Right renal cortex interstitium (tissue), 3 donors: ENCODE measurements at places on chromosomes 6 and 20.

GRCh38 chr6:135796643-135797305, 54.7 kb upstream of the PDE7B start:
- no peak for DNase-seq

- DNase-seq: no peak
Measured at GRCh38 chr6:21610341-21610740, 16.8 kb downstream of the SOX4 start.

DNA sequence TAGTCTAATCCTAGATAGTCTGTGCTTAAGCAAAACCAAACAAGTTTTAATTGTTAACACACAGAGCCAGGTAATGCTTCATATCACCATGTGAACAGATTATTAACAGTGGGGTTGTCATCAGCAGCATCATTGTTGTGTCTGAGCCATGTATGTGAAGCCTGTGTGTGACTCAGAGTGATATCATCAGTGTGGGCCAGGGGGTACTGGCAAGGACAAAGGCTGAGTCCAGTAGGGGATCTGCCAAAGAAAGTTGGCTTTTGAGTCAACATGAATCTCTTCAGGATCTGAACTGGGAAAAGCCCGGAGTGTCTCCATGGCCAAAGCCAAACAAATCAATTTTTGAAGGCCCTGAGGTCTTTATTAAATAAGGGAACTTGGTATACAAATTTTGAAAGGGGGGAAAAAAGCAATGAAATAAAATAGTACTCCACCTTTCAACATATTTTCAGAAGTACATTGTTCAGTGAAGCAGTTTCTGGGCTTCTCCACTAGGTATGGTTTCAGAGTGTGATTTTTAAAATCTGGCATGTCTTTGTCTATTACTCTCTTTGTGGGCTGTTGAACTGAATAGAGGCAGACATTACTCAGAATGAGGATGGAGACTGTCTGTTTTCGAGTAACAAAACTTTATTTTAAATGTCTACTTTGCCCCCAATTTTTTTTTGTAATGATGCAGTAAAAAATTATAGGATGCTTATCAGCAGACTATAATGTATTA, 444.2 kb upstream of the JAG1 start:
- no peak for DNase-seq

DNA sequence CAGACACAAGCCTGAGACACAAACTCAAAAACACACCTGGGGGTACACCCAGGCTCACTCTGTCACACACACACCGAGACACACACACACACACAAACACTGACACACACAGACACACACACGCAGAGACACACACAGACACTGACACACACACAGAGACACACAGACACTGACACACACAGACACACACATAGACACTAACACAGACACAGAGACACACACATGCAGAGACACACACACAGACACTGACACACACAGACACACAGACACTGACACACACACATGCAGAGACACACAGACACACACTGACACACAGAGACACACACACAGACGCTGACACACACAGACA, 14.4 kb upstream of the ABHD16B start:
- no peak for DNase-seq

DNA sequence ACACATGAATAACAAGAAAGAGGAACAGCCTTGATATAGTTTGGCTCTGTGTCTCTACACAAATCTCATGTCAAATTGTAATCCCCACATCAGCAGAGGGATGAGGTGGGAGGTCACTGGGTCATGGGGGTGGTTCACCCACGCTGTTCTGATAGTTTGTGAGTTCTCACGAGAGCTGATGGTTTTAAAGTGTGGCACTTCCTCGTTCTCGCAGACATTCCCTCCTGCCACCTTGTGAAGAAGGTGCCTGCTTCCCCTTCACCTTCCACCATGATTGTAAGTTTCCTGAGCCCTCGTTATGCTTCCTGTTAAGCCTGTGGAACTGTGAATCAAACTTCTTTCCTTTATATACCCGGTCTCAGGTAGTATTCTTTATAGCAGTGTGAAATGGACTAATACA, 13.1 kb downstream of the SRPK1 start:
- DNase-seq: no peak

GRCh38 chr6:32192608-32193039, at the start of gene GPSM3:
GPSM3 (minus strand) TSS chr6:32192643; CDS start chr6:32192513, 130 bp downstream.
- DNase-seq: no peak

DNA sequence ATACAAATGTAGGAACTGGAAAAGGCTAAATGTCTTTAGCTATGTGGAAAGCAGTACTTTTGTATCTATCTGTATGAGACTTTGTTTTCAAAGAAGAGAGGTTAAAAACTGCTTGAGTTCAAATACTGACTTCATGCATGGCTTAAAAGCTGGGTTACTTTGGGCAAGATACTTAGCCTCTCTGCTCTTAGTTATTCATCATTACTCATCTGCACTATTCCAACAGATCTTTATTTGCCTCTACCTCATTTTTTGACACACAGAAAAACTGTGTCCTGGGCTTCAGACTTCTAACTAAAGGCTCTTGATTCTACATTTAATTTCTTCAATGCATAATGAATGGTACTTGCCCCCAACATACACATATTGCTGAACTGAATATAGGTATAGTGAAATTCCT, 114.8 kb downstream of the DST start:
- no peak for DNase-seq

DNA sequence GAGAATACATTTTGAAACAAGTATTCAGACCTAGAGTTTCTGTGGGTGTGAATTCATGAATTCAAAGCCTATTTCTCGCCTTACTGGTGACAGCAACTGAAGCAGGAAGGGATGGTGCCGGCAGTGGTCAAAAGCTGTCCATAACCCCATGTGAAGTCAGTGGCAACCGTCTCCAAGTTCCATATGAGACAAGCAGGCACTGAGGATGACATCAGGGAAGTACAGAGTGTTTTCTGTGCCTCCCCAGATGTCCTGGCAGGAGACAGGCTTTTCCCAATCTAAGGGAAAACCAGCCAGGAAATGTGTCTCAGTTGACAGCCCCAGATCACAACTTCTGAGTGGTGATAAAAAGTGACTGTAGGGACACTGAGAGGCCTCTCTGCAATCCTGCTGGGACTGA, 66.6 kb downstream of the HIVEP2 start:
- no peak for DNase-seq

DNA sequence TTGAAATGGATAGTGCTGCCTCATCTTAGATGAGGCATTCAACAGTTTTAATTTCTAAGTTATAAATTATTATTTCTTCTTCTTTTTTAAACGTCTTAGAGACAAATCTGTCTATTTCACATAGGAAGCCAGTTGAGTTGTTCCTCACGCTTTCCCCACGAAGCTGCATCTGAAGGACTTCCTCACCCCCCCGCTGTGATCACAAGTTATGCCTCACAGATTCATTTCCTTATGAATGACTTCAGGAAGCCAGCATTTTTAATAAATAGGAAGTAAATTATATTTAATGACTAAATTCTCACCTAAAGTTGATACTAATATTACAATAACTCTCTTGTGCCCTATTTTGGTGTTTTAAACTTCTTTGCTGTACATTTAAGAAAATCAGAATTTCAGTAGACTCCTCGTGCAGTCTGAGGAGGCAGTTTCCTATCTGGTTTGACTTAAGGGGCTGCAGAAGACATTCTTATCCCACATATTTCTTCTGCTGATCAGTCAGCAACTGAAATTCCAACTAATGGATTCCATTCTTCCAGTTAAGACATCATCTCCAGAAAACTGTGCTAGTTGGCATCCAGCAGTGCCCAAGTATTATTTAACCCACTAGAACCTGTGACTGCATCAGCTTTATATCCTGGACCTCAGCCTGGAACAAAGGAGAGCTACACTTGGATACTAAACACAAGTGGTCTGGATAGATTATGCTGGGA, 182.7 kb upstream of the CCN2 start:
- DNase-seq: no peak

DNA sequence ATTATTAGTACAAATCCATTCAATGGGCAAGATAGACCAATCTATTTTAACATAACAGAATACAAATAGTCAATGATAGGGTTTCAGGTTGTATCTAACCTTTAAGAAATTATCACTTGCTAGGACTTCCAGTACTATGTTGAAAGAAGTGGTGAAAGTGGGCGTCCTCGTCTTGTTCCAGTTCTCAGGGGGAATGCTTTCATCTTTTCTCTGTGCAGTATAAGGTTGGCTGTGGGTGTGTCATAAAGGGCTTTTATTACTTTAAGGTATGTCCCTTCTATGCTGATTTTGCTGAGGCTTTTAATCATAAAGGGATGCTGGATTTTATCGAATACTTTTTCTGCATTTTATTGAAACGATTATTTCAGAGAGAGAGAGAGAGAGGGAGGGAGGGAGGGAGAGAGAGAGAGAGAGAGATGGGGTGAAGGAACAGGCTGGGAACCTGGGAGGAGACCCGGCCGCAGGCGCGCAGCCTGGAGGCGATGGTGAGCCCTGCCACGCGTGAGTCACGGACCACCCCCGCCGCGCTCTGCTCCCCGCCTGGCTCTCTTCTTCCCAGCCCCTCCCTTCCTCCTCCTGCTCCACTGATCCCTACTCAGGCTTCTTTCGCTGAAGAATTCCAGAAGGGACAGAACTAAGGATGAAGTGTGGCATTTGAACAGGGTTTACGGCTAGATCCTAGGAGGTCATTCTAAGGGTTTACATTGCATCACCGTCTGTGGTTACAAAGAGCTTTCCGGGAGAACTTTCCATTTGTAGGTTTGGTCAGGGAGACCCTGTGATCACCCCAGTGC, 45.5 kb upstream of the HLA-E start:
- no peak for DNase-seq

- DNase-seq: no peak
Measured at GRCh38 chr6:2734488-2735166, 16.1 kb downstream of the MYLK4 start.

DNA sequence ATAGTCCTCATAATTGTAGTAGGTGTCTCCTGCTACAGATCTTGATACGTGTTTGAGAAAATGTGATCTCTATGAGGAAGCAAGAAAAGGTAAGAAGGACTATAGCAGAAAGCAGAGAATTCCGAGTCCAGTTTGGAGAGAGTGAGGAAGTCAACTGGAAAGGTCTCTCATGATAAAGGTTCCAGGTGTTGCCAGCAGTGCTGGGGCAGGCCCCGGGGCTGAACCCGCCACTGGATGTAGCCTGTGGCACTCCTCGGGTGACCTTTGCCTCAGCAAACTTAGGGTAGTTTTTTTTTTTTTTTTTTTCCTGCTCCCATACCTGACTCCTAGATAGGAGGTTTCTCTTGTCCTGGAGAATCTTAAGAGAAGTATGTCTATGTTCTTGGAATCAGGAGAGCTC, 62.8 kb downstream of the FAM120B start:
- no peak for DNase-seq

DNA sequence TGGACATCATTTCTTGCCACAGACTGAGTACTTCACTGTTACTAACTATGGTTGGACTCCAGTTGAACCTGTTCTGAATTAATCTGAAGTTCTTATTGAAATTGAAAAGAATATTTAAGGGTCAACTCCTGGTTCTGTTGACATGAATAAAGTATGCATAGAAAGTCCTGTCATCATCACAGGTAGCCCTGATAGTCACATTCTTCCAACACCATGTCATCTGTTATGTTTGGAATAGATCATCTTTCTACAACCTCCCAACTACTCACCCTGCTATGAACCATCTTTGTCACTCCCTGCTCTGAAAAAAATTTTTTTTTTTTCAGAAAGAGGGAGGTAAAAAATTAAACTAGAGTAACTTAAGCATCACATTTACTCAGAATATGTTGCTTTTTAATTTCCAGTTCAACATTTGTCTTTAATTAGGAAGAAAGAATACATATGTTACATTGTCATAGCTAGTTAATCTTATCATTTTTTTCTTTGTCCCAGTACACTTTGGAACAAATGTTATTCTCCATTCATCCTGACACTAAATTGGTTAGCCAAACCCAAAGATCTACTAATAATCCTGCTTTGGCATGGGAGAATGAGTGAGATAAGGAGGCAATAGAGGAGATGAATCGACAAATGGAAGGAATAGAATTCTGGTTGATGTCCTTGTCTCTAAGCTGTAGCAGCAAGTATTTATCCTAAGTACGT, 775.1 kb upstream of the NRSN1 start:
- no peak for DNase-seq

DNA sequence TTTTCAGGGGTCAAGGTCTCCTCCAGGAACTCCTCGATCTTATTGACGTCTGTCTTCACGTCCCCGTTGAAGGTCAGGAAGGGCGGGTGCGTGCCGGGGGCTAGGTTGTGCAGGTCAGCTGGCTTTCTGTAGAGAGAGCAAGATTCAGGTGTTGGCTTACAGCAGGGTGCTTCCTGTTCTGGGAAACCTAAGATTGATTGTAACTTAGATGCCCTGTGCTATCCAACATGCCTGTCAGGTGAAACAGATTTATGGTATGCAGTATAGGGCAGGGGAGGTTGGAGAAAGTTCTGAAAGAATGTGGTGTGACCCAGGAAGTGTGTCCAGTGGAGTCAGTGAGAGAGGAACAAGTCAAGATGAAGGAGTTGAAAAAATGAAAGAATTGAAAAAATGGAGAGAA, 66.4 kb downstream of the CLIC5 start:
- DNase-seq: no peak

DNA sequence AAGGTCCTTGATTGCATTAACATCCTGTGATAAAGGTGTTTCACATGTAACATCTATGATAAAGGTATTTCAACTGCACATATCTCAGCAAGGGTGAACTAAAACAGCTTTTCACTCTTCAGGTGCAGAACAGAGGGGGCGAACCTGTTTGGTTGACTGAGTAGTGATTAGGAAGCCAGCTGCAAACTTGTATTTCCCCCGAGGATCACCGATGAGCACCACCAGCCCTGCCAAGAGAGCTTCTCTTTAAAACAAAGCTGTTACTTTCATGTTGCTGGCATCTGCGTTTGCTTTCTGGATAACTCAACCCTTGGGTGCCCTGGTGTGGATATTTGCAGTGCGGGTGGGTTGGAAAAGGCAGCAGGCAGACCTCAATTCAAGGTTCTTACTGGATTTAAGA, 39.6 kb downstream of the JAG1 start:
- no peak for DNase-seq

DNA sequence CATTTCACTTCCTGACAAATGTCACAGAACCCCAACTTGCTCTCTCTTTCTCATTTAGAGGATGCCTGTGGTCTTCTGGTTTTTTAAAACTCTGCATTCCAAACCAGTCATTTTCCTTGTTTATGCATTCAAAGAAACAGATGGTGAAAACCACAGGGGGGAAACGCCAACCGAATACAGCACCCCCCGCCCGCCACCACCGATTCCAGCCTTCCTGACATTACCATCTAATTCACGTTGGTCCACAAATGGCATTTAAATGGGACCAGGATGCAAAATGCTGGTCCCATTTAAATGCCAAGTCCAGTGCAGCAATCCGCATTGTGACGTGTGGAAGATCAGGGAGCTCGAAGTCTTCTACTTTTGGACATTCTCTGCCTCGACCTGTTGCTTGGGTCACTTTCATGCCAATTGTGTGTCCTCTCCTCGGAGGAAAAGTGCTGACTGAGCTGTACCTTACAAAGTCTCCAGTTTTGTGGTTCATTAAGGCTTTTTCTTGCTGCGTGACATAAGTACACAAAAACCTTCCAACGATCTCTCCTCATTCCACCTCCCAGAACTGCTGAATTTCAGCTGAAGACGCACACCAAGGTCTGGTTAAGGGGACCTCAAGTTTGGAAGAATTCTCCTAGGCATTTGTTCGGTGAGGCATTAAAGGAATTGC, 35.8 kb downstream of the NEDD9 start:
- DNase-seq: no peak

GRCh38 chr6:125363039-125363823, 61.5 kb upstream of the HDDC2 start:
- no peak for DNase-seq

GRCh38 chr6:158087224-158087867, 80.7 kb downstream of the SERAC1 start:
- no peak for DNase-seq
